Naive thymus-derived CD4-positive, alpha-beta T cell (primary cell): ENCODE measurements at places on chromosomes 2 and 18.

- no peak for DNase-seq
Measured at GRCh38 chr2:166410828-166411472, 35.2 kb upstream of the SCN9A start.

GRCh38 chr18:27922780-27923179, 254.2 kb downstream of the CDH2 start:
- DNase-seq = no peak

DNA sequence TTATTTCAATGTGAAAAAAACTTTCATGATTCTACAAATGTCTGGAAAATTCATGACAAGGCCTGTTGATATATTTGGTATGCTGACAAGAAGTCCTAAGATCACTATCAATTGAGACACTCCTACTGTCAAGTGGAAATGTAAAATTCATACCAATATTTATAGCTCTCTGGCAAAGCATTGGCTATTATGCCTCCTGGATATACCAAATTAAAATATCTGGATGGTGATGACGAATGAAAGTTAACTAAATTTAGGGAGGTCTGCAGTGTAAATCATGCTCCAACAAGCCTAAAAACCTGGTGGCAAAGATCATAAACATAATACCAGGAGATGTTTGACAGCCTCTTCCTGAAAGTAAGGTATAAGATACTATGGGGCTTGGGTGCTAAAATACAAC, 41.1 kb upstream of the TCF4 start:
- DNase-seq = no peak

- DNase-seq = no peak
Measured at GRCh38 chr2:26513261-26513660, 35.3 kb upstream of the OTOF start.

- DNase-seq = no peak
Measured at GRCh38 chr2:237097911-237098702, 12.4 kb downstream of the COPS8 start.

DNA sequence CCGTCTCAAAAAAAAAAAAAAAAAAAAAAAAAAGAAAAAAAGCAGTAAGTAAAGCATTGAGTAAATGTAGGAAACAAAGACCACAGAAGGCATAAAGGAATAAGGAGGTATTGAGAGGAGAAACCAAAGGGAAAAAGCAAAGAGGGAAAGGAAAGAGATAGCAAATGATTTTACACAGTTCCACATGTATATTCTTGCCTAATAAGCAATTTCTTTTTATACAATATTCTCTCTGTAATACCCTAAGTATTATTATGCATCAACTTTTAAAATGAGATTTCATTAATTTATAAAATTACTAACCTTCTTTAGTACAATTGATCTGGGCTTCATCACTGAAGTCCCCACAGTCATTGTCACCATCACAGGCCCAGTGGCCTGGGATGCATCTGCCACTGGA, 1180.9 kb downstream of the LRP1B start:
- no peak for DNase-seq

DNA sequence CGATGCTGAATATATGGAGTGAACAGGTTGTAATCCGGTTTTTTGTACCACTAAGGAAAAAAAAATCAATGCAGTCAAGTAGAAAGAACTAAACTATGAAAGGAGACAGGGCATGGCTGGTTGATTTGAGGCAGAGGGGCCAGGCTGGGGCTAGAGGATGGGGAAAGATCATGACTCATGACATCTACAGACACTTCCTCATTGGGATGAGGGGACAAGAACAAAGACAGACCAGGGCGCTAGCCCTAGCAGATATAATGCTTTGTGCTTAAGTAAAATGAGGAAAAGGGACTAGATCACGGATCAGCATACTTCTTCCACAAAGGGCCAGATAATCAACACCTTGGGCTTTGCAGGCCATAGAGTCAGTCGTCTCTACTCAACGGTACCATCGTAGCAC, 55.8 kb downstream of the ST6GAL2 start:
- DNase-seq = no peak

DNA sequence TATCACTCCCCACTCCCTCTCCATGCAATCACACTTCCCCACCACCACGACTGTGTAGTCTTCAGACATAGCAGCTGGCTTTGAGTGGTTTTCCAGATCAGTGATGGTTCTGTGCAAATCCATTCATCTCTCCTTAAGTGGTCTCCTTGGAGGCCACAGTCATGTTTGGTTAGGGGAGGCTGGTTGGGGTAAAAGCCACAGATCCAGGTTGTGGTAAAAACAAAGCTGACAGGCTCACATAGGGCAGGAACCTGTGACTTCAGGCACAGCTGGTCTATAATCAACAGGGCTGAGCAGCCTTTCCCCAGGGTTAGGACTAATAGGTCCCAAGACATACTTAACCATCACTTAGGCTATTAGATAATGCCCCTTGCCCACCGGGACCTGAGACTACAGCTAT, 46.2 kb upstream of the FZD7 start:
- DNase-seq = no peak

DNA sequence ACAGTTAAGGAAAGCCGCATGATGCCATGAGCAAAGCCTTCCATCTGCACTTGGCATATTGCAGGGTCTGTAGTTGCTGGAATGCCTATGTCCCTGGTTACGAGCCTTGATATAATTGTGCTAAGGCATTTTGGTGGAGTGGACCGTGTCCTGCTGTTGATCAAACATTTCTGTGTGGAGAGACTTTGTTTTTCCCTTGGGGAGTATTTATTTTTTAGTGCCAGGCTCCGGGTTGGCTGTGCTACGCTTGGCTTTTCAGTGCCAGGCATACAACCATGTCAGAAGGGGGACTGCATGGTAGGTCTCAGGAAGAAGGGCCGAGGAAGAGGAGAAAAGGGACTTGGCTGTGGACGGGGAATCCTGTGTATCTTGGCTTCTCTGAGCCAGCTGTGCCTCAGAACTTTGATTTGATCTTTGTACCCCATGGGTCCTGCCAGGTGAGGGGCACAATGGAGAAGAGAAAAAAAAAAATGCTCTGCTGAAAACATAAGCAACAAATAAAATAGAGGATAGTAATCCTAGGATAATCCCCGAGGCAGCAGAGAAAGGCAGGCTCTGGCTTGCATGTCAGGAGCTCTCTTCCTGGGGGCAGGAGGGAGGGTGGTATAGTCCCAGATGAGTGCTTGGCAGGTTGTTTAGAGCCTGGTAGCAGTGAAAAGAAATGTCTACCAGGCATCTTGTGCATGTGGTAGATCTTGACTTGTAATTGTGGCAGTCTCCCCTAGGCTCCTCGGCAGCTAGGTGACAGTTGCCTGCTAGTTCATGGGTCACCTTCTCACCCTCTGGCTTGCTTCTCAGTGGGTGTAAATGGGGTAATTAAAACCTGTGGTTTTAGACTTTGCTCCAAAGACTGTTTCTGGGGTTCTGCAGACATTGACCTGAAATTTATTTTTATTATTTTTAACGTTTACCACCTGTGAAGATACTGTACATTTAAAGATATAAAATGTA, 233.0 kb downstream of the NEDD4L start:
- no peak for DNase-seq

DNA sequence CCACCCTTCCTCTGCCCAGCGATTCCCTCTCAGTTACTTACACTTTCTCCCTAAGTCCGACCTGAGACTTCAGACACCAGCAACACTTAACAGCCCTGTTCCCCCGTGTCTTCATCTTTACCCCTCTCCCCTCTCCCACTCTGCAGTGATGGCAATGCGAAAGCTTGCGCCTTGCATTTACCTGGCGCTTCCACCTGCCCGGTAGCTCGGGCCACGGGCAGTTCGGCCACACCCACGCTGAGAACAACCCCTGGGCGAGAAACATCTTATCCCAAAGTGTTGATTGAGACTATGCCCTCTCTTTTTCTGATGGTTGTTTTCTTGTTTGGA, 558 bp downstream of the DNAJC10 start:
- no peak for DNase-seq
